ENCODE measurements at places on chromosomes 13 and 19. TPM values are rescaled to one million over a fixed set of nuclear protein-coding genes. Genes with fewer than 3 reads are reported as not detected.

GRCh38 chr13:80873589-80873988 lies 532.7 kb upstream of the SPRY2 start:
- no peaks in the 10 kb centered on the region for H3K27me3 ChIP-seq
- DNase-seq = peak; percentile 0
- no peaks in the 10 kb centered on the region for H3K36me3 ChIP-seq
- H3K27ac ChIP-seq = no peak overlapping the region
- no peak overlapping the region for H3K4me3 ChIP-seq

DNA sequence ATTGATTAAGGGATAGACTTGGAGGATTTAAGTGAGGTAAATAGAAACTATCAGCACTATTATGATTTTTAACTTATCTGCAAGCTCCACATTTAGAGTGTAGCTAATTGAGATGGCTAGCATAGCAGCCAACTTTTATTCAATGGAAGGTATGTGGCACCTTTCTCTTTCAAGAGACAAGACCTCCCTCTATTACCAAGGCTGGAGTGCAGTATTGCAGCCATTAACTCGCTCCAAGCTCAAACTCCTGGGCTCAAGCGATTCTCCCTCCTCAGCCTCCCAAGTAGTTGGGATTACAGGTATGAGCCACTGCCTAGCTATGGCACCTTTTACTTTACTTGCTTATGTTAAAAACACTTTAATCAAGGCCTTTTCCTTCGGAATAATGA lies 8.2 kb downstream of the TPT1 start:
- DNase-seq = no peak
- H3K27me3 ChIP-seq = no peaks in the 10 kb centered on the region
- peaks cover 52% of the 10 kb centered on the region for H3K4me1 ChIP-seq
- no peak overlapping the region for H3K4me3 ChIP-seq
- peaks cover 27% of the 10 kb centered on the region for H3K36me3 ChIP-seq

DNA sequence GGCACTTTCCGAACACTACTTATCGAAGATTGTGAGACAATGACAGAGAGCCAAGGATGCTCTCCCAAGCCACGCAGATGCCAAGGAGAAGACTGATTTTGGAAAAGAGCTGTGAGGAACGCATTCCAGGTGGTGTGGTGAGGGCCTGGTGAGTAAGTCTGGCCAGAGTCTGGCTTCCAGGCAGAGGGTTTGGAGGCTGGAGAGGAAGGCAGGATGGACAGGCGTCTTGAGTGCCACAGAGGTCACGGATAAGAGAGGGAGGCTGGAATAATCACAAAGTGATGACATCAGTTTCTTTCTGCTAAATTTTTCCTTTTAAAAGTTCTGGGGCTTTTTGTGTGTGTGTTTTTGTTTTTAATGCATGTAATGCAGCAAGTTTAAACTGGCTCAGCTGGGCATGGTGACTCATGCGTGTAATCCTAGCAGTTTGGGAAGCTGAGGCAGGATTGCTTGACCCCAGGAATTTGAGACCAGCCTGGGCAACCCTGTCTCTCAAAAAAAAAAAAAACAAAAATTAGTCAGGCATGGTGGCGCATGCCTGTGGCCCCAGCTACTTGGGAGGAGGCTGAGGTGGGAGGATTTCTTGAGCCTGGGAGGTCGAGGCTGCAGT lies 235.1 kb downstream of the NALCN start:
- DNase-seq = no peak
- peaks cover 12% of the 10 kb centered on the region for H3K27me3 ChIP-seq
- no peaks in the 10 kb centered on the region for H3K36me3 ChIP-seq
- H3K4me3 ChIP-seq = no peak overlapping the region
- H3K27ac ChIP-seq = no peak overlapping the region

DNA sequence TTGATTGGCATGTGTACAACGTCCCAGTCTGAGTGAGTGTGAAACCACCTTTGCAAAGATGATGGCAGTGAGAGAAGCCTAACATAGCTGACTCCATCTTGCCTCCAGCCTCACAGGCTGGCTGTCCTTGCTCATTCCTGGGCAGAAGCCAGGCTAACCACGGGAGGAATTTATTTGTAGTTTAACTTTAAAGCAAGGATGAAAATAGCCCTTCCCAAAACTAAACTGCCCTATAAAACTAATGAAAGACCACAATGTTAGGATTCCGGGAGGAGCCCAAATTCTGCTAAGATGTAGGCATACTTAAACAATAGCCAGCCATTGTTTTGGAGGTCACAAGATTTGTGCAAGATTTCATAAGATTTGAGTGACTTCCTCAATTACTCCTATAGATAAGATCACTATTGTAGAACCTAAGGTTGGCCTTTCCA lies 96.6 kb upstream of the LSM14A start:
- H3K4me1 ChIP-seq = no peaks in the 10 kb centered on the region
- DNase-seq = no peak
- no peak overlapping the region for H3K27ac ChIP-seq
- no peaks in the 10 kb centered on the region for H3K36me3 ChIP-seq

DNA sequence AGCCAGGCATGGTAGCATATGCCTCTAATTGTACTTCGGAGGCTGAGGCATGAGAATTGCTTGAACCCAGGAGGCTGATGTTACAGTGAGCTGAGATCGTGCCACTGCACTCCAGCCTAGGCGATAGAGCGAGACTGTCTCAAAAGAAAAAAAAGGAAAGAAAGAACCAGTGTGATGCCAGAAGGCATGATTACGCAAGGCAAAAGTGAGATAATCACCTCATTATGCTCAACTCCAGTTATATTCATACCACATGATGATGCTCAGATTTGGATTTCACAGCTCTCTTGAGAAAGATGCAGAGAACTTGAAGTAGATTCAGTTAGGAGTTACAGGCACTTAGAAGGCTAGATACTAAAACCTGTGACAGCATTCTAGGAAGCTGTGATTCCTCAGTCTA lies 21.8 kb downstream of the RCBTB1 start:
- H3K27me3 ChIP-seq = no peaks in the 10 kb centered on the region
- no peak overlapping the region for H3K27ac ChIP-seq
- no peak overlapping the region for H3K4me3 ChIP-seq
- no peaks in the 10 kb centered on the region for H3K4me1 ChIP-seq
- no peak for DNase-seq

- H3K4me1 ChIP-seq = no peaks in the 10 kb centered on the region
- H3K4me3 ChIP-seq = no peak overlapping the region
- peaks cover 35% of the 10 kb centered on the region for H3K27me3 ChIP-seq
Observed at GRCh38 chr19:29308977-29309590, 96.1 kb upstream of the UQCRFS1 start.

DNA sequence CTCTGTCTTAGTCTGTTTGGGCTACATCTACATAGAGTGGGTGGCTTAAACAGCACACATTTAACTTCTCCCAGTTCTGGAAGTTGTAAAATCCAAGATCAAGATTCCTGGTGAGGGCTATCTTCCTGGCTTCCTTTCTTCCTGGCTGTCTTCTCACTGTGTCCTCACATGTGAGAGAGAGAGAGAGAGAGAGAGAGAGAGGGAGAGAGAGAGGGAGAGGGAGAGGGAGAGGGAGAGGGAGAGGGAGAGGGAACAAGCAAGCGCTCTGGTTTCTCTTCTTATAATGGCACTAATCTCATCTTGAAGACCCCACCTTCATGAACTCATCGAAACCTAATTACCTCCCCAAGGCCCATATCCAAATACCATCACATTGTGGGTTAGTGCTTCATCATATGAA lies 69.2 kb downstream of the CDK8 start:
- DNase-seq = no peak
- no peaks in the 10 kb centered on the region for H3K4me1 ChIP-seq
- no peak overlapping the region for H3K4me3 ChIP-seq

GRCh38 chr13:33490461-33491327 lies 205.1 kb upstream of the STARD13 start:
- DNase-seq = no peak
- no peaks in the 10 kb centered on the region for H3K4me1 ChIP-seq
- H3K36me3 ChIP-seq = no peaks in the 10 kb centered on the region
- H3K4me3 ChIP-seq = no peak overlapping the region
- H3K27me3 ChIP-seq = no peaks in the 10 kb centered on the region
- no peak overlapping the region for H3K27ac ChIP-seq

DNA sequence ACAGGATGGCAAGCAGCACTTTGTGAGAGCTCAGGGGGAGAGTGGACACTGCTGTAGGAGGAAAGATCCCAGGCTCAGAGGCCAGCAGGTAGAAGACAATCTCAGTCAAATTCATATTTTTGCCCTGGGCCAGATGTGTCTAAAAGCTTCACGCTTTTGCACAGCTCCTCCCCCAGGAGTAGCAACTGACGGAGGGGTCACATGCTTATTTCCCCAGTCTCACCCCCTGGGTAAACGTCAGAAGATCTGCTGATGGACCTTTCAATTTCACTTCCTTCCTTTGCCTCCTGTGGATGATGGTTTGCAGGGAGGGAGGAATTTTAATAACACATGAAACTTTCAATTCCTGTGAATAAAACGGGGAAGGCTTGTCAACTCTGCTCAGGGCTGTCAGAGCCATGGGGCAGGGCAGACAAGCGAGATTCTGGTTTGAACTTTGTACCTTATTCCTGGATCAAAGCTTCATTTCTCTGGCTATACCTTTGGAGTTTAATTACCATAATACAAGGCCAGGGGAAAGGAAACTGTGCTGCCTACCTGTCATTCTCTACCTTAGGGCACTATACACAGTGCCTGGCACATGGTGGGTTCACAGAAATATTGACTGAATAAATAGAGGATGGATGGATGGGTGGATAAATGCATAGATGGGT lies 41.0 kb downstream of the POU4F1 start:
- DNase-seq = no peak
- no peaks in the 10 kb centered on the region for H3K27me3 ChIP-seq
- H3K36me3 ChIP-seq = no peaks in the 10 kb centered on the region
- no peak overlapping the region for H3K4me3 ChIP-seq
- H3K27ac ChIP-seq = no peak overlapping the region

DNA sequence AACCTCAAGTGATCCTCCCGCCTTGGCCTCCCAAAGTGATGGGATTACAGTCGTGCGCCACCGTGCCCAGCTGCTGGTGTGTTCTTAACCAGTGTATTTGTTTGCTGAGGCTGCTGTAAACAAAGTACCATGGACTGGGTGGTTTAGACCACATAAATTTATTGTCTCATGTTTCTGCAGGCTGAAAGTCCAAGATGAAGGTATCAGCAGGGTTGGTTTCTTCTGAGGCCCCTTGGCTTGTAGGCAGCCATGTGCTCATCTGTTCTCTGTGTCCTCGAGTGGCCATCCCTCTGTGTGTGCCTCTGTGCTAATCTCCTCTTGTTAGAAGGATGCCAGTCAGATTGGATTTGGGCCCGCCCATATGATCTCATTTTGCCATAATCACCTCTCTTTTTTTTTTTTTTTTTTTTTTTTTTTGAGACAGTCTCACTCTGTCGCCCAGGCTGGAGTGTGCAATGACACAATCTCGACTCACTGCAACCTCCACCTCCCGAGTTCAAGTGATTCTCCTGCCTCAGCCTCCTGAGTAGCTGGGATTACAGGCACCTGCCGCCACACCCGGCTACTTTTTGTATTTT lies 31.8 kb downstream of the PEX11G start:
- peaks cover 92% of the 10 kb centered on the region for H3K36me3 ChIP-seq
- no peaks in the 10 kb centered on the region for H3K4me1 ChIP-seq
- H3K27me3 ChIP-seq = no peaks in the 10 kb centered on the region
- no peak for DNase-seq
- H3K4me3 ChIP-seq = no peak overlapping the region

GRCh38 chr19:49421039-49421877 lies 2.0 kb downstream of the PTH2 start:
- no peak overlapping the region for H3K27ac ChIP-seq
- H3K36me3 ChIP-seq = no peaks in the 10 kb centered on the region
- peaks cover 42% of the 10 kb centered on the region for H3K4me1 ChIP-seq
- DNase-seq = no peak
- H3K4me3 ChIP-seq = peak overlapping the region; percentile 39

DNA sequence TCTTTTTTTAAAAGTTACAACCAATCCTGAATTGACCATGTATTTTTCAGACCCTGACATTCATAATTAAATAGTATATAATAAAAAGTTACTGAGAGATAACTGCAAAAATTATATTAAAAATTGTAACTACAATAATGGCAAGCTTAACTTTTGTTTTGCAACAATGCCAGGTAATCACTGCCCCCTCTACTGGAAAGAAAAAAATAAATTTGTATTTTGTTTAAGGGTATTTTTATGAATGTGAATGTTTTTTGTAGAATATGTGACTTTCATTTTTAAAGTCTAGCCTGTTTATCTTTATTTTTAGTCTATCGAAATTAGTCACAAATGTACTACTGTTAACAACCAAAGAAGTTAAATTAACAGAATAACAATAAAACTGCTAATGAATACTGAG lies 21.7 kb downstream of the MRPS31 start:
- no peak overlapping the region for H3K4me3 ChIP-seq
- no peak overlapping the region for H3K27ac ChIP-seq
- H3K36me3 ChIP-seq = peaks cover 26% of the 10 kb centered on the region
- H3K27me3 ChIP-seq = no peaks in the 10 kb centered on the region

- H3K36me3 ChIP-seq = peaks cover 24% of the 10 kb centered on the region
- no peaks in the 10 kb centered on the region for H3K27me3 ChIP-seq
- no peak for DNase-seq
- no peak overlapping the region for H3K27ac ChIP-seq
Observed at GRCh38 chr13:30620941-30621340, 3.2 kb downstream of the USPL1 start.

- DNase-seq = no peak
- H3K4me3 ChIP-seq = no peak overlapping the region
- peaks cover 9% of the 10 kb centered on the region for H3K27me3 ChIP-seq
- H3K4me1 ChIP-seq = no peaks in the 10 kb centered on the region
- no peaks in the 10 kb centered on the region for H3K36me3 ChIP-seq
Observed at GRCh38 chr13:31625115-31625514, 114.2 kb upstream of the RXFP2 start.

GRCh38 chr13:111482806-111483620 lies 162.6 kb downstream of the TEX29 start:
- no peak overlapping the region for H3K27ac ChIP-seq
- DNase-seq = no peak
- H3K4me3 ChIP-seq = no peak overlapping the region
- H3K36me3 ChIP-seq = no peaks in the 10 kb centered on the region

The SH2D3A gene
- total RNA-seq = 83.7 TPM

The SELENOV gene
- total RNA-seq = not detected

The FLT3LG gene
- total RNA-seq = 356 TPM

The LGALS13 gene
- not detected for total RNA-seq

The SNRPD2 gene
- total RNA-seq = 395 TPM
